ENCODE measurements at places on chromosomes 6 and 20.

GRCh38 chr6:78492351-78493017 is 374.9 kb upstream of the IRAK1BP1 start:
- no peak for DNase-seq

GRCh38 chr20:34647737-34648136 is 29.2 kb downstream of the PIGU start:
- no peak for DNase-seq

- no peak for DNase-seq
Observed at GRCh38 chr6:11290027-11290426, 57.6 kb upstream of the NEDD9 start.

DNA sequence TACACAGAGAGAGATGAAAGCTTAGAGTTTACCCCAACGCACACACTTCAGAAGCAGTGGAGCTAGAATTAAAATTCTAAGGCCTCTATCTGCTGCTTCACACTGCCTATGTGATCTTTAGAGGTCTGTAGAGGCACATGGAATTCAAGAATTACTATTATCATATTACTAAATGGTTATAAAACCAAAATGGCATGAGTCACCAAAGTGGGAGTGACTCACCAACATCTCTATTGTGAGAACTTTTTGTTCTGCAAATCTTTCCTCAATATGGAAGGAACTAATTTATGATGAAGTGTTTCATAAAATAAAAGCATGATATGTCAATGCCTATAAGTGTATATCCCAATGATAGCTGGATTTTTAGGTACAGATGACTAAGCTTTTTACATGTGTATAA is 28.5 kb upstream of the TMEM244 start:
- DNase-seq, result no peak

GRCh38 chr6:150269857-150270223 is 99.0 kb upstream of the IYD start:
- DNase-seq, result no peak

- no peak for DNase-seq
Observed at GRCh38 chr6:3732345-3733141, 19.0 kb downstream of the PXDC1 start.

GRCh38 chr20:52290569-52290968 is 99.0 kb upstream of the ZFP64 start:
- DNase-seq, result no peak
